ENCODE measurements at places on chromosomes 1 and 21.

- no peak for DNase-seq
Measured at GRCh38 chr1:227890451-227891222, 57.1 kb downstream of the WNT9A start.

DNA sequence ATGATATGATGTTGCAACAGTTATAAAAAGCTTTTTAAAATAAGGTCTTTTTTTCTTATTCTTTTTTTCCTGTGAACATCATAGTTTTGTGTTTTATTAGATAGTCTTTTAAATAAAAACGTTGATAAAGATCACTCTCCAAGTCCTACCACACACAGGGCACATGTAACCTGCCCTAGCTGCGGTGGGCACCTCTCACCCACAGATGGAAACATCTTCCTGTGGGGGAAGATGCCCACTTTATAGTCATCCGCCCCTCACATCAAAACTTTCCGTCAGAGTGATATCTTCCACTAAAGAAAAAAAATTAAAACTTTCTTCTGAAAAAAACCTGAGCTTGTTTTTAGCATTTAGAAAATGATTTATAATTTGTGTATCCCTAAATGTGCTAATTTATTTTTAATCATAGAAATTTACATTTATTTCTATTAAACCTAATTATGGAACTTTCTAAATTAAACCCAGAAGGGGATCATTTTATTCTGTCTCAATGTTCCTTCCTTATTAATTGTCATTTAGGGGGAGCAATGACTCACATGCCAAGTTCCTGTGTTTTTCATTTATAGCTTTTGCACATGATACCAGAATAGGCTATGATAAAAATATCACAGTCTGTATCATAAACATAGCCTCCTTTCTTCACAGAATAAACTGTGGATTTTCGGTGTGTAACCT is 24.7 kb downstream of the TNFRSF9 start:
- DNase-seq: no peak

- no peak for DNase-seq
Measured at GRCh38 chr1:42947965-42948732, 10.5 kb downstream of the SLC2A1 start.

- DNase-seq: peak; percentile 64
Measured at GRCh38 chr1:46547481-46548383, 3.7 kb downstream of the KNCN start.

DNA sequence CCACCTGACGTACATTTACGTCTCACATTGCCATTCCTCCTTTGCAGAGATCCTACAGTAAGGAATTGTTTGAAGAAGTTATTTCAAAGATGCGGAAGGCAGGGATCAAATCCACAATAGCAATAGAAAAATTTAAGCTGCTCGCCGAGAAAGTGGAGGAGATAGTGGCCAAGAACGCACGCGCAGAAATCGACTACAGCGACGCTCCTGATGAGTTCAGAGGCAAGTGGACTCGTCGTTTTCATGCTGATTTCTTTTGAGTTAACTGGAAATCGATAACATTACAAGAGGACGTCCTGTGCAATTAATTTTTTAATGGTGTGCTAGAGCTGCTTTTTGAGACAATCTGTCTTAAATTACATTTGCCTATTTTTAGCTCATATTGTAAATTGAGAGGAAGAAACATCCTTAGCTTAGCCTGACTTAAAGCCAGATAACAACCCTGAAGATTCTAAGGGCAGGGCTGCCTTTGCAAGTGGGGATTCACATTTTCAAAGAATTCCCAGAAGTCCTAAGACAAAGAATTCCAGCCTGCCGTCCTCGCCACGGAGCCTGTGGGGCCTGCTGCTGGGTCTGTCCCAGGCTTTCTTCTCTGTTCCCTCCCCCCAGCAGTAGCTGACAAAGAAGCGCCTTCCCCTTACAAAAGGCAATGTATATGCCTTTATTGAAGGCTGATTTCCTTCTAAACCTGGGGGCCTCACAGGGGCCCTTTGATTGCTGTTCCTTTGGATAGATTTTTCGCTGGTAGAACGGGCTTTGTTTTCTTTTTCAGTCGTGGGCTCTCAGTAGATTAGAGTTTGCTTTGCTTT is 31.6 kb upstream of the KIF1B start:
- peak; percentile 39 for DNase-seq

DNA sequence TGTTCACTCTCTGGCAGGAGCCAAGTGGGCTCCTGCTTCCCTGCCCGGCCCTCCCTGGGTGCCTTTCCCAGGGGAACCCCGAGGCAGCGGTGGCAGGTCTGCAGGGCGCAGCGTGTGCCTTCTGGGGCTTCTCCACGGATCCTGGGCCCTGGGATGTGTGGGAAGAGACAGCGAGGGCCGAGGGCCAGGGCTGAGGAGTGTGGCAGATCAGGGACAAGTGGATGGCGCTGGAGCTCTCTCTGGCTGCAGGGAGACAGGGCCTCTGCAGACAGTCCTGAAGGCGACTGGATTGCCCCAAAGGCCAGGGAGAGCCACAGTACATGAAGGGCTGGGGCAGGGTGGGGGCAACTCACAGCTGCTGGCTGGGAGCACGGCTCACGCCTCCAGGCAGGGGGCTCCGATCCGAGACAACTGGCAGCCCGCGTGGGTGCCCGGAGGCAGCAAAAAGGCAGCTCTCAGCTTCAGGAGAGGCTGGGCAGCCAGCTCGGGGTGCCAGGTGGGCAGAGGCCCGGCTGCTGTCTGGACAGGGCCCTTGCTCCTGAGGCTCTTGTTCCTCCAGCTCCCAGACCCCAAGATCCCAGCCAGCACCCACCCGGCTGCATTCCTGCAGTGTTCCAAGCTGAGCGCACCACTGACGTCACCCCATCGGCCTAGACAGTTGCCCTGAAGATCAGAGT is 16.0 kb downstream of the MORN1 start:
- no peak for DNase-seq
